CD4-positive, alpha-beta T cell (primary cell): ENCODE measurements at places on chromosomes 16 and 17. TPM values are rescaled to one million over a fixed set of nuclear protein-coding genes. Genes with fewer than 3 reads are reported as not detected.

The ACE gene
- 10.2 TPM for total RNA-seq

The DNASE1L2 gene
- total RNA-seq, result 0.36 TPM

The ZBTB4 gene
- total RNA-seq, result 55.1 TPM

The ACSM5 gene
- not detected for total RNA-seq

The CCDC102A gene
- 2.0 TPM for total RNA-seq

The USP36 gene
- total RNA-seq, result 494 TPM

The MLYCD gene
- total RNA-seq, result 4.7 TPM

The CLEC10A gene
- 0.96 TPM for total RNA-seq

The KRT12 gene
- total RNA-seq, result not detected

The SYNGR3 gene
- total RNA-seq, result 3.8 TPM

The PITPNM3 gene
- total RNA-seq, result 0.34 TPM

The TUBG2 gene
- 9.7 TPM for total RNA-seq

The ASGR1 gene
- total RNA-seq, result 0.64 TPM

The AMZ2 gene
- 63.0 TPM for total RNA-seq

The UTP4 gene
- total RNA-seq, result 40.3 TPM

GRCh38 chr17:4579678-4580077, 4.7 kb upstream of the SMTNL2 start:
- H3K27ac ChIP-seq, result no peak overlapping the region
- peaks cover 8% of the 10 kb centered on the region for H3K4me1 ChIP-seq
- no peak for DNase-seq

GRCh38 chr17:17254036-17254435, 17.1 kb upstream of the FLCN start:
- no peaks in the 10 kb centered on the region for H3K27me3 ChIP-seq
- no peak overlapping the region for H3K27ac ChIP-seq
- DNase-seq, result no peak
- no peak overlapping the region for H3K4me3 ChIP-seq
- peaks cover 63% of the 10 kb centered on the region for H3K36me3 ChIP-seq
- H3K4me1 ChIP-seq, result peaks cover 2% of the 10 kb centered on the region

DNA sequence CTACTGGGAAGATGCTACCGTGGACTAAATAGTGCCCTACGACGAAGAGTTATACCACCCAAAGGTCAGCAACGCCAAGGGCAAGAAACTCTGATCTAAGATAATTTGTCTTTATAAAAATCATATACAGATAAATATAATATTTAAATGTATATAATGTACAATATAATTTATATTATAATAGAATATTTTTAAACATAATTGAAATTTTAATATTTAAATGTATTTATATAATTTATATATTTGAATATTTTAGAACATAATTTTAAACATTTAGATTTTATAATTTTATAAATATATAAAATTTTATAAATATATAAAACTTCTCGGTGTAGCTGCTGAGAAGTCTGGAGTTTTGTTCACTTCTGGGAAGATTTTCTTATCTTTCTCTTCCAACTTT, 209.2 kb downstream of the FOXL1 start:
- no peak overlapping the region for H3K27ac ChIP-seq
- no peaks in the 10 kb centered on the region for H3K27me3 ChIP-seq
- no peaks in the 10 kb centered on the region for H3K36me3 ChIP-seq
- DNase-seq, result no peak

GRCh38 chr16:57258226-57258909, 13.3 kb downstream of the ARL2BP start:
- H3K36me3 ChIP-seq, result peaks cover 17% of the 10 kb centered on the region
- DNase-seq, result no peak
- H3K27me3 ChIP-seq, result no peaks in the 10 kb centered on the region
- H3K27ac ChIP-seq, result no peak overlapping the region

GRCh38 chr17:81418710-81419318, 23.6 kb downstream of the BAHCC1 start:
- H3K36me3 ChIP-seq, result no peaks in the 10 kb centered on the region
- H3K4me3 ChIP-seq, result no peak overlapping the region
- H3K27me3 ChIP-seq, result peaks cover 3% of the 10 kb centered on the region

- H3K4me3 ChIP-seq, result no peak overlapping the region
- H3K36me3 ChIP-seq, result no peaks in the 10 kb centered on the region
- DNase-seq, result no peak
- H3K27me3 ChIP-seq, result no peaks in the 10 kb centered on the region
Observed at GRCh38 chr16:81717662-81718189, 61.4 kb upstream of the PLCG2 start.

DNA sequence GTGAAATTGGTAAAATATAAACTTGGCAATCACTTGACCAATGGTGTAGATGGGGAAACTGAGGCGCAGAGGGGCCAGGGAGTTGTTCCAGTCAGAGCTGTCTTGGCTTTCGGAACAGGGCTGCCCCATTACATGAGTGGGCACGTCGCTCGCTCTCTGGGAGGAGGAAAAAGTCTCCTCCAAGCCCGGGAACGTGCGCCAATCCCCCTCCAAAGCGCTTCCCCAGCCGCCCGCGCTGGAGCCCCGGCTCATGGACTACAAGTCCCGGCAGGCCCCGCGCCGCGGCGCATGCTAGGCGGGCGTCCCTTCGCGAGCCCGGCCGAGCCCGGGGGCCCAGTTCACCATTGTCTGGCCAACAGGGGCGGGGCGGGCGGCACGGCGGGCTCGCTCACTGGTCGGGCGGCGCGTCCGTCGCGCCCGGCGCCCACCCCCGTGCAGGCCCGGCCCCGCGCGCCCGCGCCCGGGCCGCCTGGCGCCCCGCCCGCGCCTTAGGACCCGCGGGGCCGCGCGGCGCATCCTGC, at the start of gene LLGL1:
Gene LLGL1, plus strand, starts transcription at position 515 of the 521 bp plus-strand sequence. CDS start 48 bp downstream, outside the sequence.
- peaks cover 42% of the 10 kb centered on the region for H3K4me1 ChIP-seq
- DNase-seq, result peak; percentile 94
- no peaks in the 10 kb centered on the region for H3K27me3 ChIP-seq
- peak within 1 kb of the TSS; percentile 21 for H3K27ac ChIP-seq

GRCh38 chr17:39563476-39563875, 44.2 kb downstream of the NEUROD2 start:
- no peak overlapping the region for H3K4me3 ChIP-seq
- no peaks in the 10 kb centered on the region for H3K4me1 ChIP-seq
- no peak for DNase-seq
- H3K27ac ChIP-seq, result no peak overlapping the region

DNA sequence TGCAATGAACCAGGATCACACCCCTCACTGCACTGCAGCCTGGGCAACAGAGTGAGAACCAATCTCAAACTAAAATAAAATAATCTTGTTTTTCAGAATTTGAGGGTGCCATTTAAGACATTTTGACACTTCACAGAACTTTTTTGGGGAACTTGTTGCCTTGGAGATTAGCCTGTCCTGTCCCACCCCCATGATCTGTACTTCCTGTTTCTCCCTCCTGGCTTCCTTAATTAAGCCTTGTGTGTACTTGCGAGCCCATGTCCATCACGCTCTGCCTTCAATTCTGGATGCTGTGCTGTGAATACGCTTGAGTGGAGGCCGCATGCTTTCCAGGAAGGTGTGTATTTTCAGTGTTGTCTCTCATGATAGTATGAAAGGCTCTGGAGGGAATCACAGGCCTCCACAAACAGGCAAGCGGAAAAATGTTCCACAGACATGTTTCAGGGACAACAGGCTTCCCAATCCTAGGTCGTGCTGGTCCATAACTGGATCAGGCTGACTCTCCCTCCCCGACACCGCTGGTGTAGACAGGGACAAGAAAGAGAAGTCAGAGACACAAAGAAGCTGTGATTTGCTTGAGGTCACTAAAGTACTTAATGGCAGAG, 56.9 kb downstream of the NOS2 start:
- DNase-seq, result no peak
- H3K4me3 ChIP-seq, result no peak overlapping the region
- no peak overlapping the region for H3K27ac ChIP-seq
- no peaks in the 10 kb centered on the region for H3K27me3 ChIP-seq
- no peaks in the 10 kb centered on the region for H3K4me1 ChIP-seq
- no peaks in the 10 kb centered on the region for H3K36me3 ChIP-seq

DNA sequence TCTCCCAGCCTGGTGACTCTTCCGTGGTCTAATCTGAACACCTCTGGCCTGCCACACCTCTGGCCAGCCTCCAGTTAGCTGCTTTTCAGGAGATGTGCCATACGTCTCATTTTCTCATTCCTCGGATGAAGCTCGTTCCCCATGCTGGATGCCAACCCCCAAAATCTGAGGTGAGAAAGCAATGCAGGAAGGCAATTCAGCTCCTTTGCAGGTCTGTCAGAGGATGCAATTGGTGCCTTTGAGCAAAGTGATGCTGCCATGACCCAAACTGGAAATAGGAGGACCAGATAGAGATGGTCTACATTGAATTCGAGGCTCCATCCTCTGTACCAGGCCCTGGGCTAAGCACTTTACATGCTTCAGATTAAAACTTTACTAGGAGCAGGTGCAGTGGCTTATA, 11.0 kb upstream of the CUEDC1 start:
- H3K4me1 ChIP-seq, result no peaks in the 10 kb centered on the region
- DNase-seq, result no peak
- no peaks in the 10 kb centered on the region for H3K27me3 ChIP-seq
- H3K27ac ChIP-seq, result no peak overlapping the region
- H3K4me3 ChIP-seq, result no peak overlapping the region

DNA sequence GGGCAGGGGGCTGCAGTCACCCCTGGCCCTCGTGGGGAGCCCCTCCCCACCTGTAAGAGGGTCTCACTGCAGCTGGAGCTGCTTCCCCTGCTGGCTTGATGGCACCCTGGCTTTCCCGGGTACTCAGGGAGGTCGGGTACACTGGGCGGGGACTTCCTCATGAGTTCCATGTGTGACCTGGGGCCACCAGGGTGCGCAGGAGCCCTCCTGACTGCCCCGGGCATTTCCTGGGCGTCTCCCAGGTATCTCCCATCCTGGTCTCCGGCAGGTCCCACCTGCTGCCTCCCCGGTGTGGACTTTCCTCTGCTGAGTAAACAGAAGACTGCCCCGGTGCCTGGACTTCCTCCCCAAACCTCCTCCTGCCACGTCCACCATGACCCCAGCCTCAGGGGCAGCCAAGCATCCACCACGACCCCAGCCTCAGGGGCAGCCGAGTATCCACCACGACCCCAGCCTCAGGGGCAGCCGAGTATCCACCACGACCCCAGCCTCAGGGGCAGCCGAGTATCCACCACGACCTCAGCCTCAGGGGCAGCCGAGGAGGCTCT, 40.9 kb downstream of the CBFA2T3 start:
- peaks cover 48% of the 10 kb centered on the region for H3K27me3 ChIP-seq
- no peak overlapping the region for H3K27ac ChIP-seq
- no peaks in the 10 kb centered on the region for H3K36me3 ChIP-seq
- peak; percentile 21 for DNase-seq
- peaks cover 46% of the 10 kb centered on the region for H3K4me1 ChIP-seq

GRCh38 chr16:75266738-75267630, 15.6 kb upstream of the BCAR1 start:
- no peak overlapping the region for H3K27ac ChIP-seq
- H3K4me1 ChIP-seq, result peaks cover 15% of the 10 kb centered on the region
- H3K4me3 ChIP-seq, result no peak overlapping the region
- H3K36me3 ChIP-seq, result no peaks in the 10 kb centered on the region

- H3K4me1 ChIP-seq, result no peaks in the 10 kb centered on the region
- no peak for DNase-seq
- H3K27me3 ChIP-seq, result peaks cover 42% of the 10 kb centered on the region
- H3K27ac ChIP-seq, result no peak overlapping the region
- no peak overlapping the region for H3K4me3 ChIP-seq
Observed at GRCh38 chr17:34606763-34607162, 27.4 kb downstream of the TMEM132E start.

GRCh38 chr17:47199627-47200324, 9.4 kb upstream of the MYL4 start:
- no peak overlapping the region for H3K4me3 ChIP-seq
- H3K36me3 ChIP-seq, result no peaks in the 10 kb centered on the region
- no peak for DNase-seq

- no peak for DNase-seq
- H3K27me3 ChIP-seq, result no peaks in the 10 kb centered on the region
- no peak overlapping the region for H3K27ac ChIP-seq
Observed at GRCh38 chr16:23496821-23497542, 13.3 kb downstream of the GGA2 start.

- no peak overlapping the region for H3K27ac ChIP-seq
- no peaks in the 10 kb centered on the region for H3K4me1 ChIP-seq
- no peak overlapping the region for H3K4me3 ChIP-seq
Observed at GRCh38 chr17:10907370-10907769, 69.5 kb upstream of the PIRT start.

GRCh38 chr17:851924-852323, 69.8 kb downstream of the MRM3 start:
- DNase-seq, result no peak
- H3K27ac ChIP-seq, result no peak overlapping the region
- peaks cover 5% of the 10 kb centered on the region for H3K4me1 ChIP-seq
- peaks cover 16% of the 10 kb centered on the region for H3K27me3 ChIP-seq

GRCh38 chr16:69319381-69319780, 8.2 kb downstream of the VPS4A start:
- peaks cover 4% of the 10 kb centered on the region for H3K4me1 ChIP-seq
- no peak overlapping the region for H3K27ac ChIP-seq
- H3K4me3 ChIP-seq, result no peak overlapping the region
- H3K27me3 ChIP-seq, result no peaks in the 10 kb centered on the region
- peaks cover 94% of the 10 kb centered on the region for H3K36me3 ChIP-seq

DNA sequence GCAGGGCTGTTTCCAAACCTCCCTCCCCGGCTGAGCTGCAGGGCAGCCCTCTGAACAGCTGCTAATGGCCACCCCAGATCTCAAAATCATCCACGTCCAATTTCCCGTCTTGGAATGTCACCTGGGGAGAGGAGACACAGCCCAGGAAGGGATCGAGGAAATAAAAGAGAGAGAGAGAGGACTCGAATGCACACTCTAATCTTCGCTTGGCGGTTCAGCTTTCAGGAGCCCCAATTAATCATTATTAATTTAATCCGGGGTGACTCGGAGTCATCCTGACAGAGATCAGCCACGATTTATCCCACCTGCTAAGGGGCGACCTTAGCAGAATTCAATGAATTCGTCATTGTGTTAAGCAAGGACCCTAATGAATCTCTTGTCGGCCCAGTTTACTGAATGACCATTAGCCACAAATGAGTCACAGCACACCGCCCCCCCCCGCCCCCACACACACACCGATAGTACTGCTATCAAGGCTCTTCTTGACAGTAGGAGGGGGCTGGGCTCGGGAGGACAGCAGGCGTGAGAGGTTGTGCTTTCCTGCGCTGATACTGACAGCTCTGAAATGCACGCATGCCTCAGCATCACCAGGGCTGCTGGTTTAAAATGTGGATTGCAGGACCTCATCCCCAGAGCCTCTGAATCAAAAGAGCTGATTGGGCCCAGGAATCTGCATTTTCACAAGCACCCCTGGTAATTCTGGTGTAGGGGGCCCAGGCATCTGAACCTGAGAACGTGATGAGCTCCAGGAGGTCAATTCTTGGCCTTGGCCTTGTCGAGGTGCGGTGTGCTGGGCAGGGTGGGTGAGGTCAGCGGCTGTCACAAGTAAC, 190.0 kb upstream of the CIBAR2 start:
- H3K27ac ChIP-seq, result no peak overlapping the region
- no peak for DNase-seq
- no peaks in the 10 kb centered on the region for H3K36me3 ChIP-seq
- peaks cover 5% of the 10 kb centered on the region for H3K27me3 ChIP-seq

GRCh38 chr17:64968652-64969501, 49.6 kb upstream of the LRRC37A3 start:
- DNase-seq, result no peak
- no peaks in the 10 kb centered on the region for H3K36me3 ChIP-seq
- H3K4me1 ChIP-seq, result peaks cover 45% of the 10 kb centered on the region
- no peaks in the 10 kb centered on the region for H3K27me3 ChIP-seq
- no peak overlapping the region for H3K4me3 ChIP-seq
